Esophagus squamous epithelium (tissue), 5 donors: ENCODE measurements at places on chromosomes 12 and 14.
A peak's percentile ranks its signal among the peaks of the same experiment; 100 is the strongest.

DNA sequence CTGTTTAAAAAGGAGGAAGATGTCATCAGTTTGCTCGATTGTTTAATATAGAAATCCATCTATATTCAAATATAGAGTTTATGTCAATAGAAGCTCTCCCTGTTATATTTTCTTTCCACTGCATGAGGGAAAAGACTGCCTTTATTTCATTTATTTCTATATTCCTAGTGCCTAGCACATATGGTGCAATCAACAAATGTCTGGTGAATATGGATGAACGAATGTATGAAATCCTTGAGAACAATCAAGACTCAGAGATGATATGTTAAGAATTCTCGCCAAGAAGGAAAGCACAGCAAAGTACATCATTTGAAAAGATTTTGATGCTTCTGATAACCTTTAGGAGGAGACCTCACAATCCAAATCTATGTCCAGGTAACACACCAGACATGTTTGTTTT, 296.0 kb upstream of the LMO3 start:
- no peaks in the 10 kb centered on the region for H3K4me1 ChIP-seq
- DNase-seq, result no peak

- no peak overlapping the region for H3K4me3 ChIP-seq
- no peak overlapping the region for H3K27ac ChIP-seq
- no peaks in the 10 kb centered on the region for H3K36me3 ChIP-seq
Observed at GRCh38 chr14:76765461-76765931, 4.2 kb downstream of the VASH1 start.

DNA sequence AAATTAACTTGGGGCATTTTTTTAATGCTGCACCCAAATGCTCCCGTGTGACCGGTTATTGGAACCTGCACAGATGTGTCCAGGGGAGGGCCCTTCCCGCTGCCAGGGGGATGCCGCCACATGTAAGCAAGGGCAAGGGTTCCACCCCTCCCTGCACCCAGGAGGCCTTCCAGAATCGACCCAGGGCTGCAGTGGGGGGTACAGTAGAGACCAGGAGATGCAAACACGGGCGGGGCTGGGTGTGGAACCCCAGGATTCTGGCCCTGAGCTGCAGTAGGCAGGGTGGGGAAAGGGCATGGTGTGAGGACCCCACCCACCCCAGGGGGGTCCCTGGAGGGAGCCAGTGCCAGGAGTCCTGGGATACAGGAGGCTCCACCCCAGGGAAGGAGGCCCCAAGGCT, 54.1 kb downstream of the TNFAIP2 start:
- no peak overlapping the region for H3K4me3 ChIP-seq
- H3K36me3 ChIP-seq, result no peaks in the 10 kb centered on the region
- peak overlapping the region; percentile 76 for H3K27ac ChIP-seq
- no peak for DNase-seq
- H3K4me1 ChIP-seq, result no peaks in the 10 kb centered on the region

DNA sequence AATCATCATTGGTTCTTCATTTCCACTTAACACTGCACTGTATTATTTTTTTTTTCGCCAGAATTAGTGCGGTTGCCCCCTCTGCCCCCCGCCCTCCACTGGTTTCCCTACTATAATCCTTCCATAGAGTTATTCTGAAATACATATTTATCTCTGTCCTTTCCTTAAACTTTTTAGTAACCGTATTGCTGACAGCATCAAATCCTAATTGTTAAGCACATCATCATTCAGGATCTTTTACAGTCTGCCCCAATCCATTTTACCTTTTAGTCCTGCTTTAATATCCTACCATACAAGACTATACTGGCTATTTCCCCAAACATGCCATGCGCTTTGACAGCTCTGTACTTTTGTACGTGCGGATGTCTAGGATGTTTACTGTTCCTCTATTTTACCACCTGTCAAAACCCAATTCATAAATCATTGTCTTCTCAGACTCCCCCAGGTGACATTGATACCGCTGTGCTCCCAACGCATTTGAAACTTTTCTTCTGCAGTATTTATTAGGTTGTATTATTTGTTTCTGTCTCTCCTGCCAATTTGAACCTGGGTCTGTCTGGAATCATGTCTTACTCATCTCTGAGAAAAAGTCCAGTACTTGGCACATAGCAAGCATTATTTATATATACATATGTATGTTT, 1.0 kb downstream of the FGFR1OP2 start:
- peaks cover 17% of the 10 kb centered on the region for H3K4me1 ChIP-seq
- DNase-seq, result no peak
- H3K27me3 ChIP-seq, result no peaks in the 10 kb centered on the region
- H3K27ac ChIP-seq, result peak overlapping the region; percentile 96

DNA sequence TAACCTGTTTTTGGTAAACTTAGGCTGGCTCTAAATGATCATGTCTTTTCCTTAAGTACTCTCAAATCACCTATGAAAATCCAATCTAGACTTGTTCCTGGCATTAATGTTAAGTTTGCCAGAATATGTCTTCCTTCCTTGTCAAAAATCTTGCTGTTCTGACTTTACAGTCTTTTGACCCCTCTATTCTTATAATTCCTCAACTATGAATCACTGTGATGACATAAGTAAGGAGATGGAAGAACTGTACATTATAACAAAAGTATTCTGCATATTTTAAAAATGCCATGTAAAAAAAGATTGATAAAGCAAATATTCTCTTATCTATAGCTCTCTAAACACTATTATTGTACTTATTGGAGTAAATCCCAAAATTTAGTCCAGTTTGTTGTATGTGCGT, 51.4 kb upstream of the BAZ1A start:
- H3K27ac ChIP-seq, result no peak overlapping the region
- no peaks in the 10 kb centered on the region for H3K27me3 ChIP-seq
- no peak overlapping the region for H3K4me3 ChIP-seq
- peaks cover 10% of the 10 kb centered on the region for H3K4me1 ChIP-seq

- no peaks in the 10 kb centered on the region for H3K36me3 ChIP-seq
- H3K4me1 ChIP-seq, result no peaks in the 10 kb centered on the region
- H3K27ac ChIP-seq, result no peak overlapping the region
- H3K27me3 ChIP-seq, result no peaks in the 10 kb centered on the region
Observed at GRCh38 chr12:82426081-82426480, 67.8 kb downstream of the METTL25 start.

- no peaks in the 10 kb centered on the region for H3K27me3 ChIP-seq
- no peaks in the 10 kb centered on the region for H3K36me3 ChIP-seq
- no peak for DNase-seq
Observed at GRCh38 chr14:54309615-54310014, 87.2 kb upstream of the CDKN3 start.

GRCh38 chr14:68460541-68460940, 332.3 kb downstream of the ZFP36L1 start:
- peak overlapping the region; percentile 79 for H3K27ac ChIP-seq
- no peak overlapping the region for H3K4me3 ChIP-seq
- no peaks in the 10 kb centered on the region for H3K36me3 ChIP-seq
- no peaks in the 10 kb centered on the region for H3K27me3 ChIP-seq
- H3K4me1 ChIP-seq, result peaks cover 33% of the 10 kb centered on the region

GRCh38 chr14:76656592-76656991, 104.7 kb upstream of the VASH1 start:
- H3K27ac ChIP-seq, result no peak overlapping the region
- no peak for DNase-seq
- H3K4me1 ChIP-seq, result no peaks in the 10 kb centered on the region
- H3K4me3 ChIP-seq, result no peak overlapping the region
- H3K27me3 ChIP-seq, result no peaks in the 10 kb centered on the region

GRCh38 chr14:71478542-71478941, 453.7 kb upstream of the RGS6 start:
- no peaks in the 10 kb centered on the region for H3K27me3 ChIP-seq
- peaks cover 16% of the 10 kb centered on the region for H3K4me1 ChIP-seq
- no peak for DNase-seq
- H3K36me3 ChIP-seq, result no peaks in the 10 kb centered on the region
- H3K4me3 ChIP-seq, result no peak overlapping the region

GRCh38 chr14:85479306-85479705, 50.6 kb upstream of the FLRT2 start:
- no peak overlapping the region for H3K4me3 ChIP-seq
- no peaks in the 10 kb centered on the region for H3K36me3 ChIP-seq
- H3K4me1 ChIP-seq, result no peaks in the 10 kb centered on the region
- H3K27ac ChIP-seq, result no peak overlapping the region
- H3K27me3 ChIP-seq, result no peaks in the 10 kb centered on the region

GRCh38 chr12:42961395-42961794, 371.8 kb upstream of the PRICKLE1 start:
- H3K27ac ChIP-seq, result no peak overlapping the region
- no peak overlapping the region for H3K4me3 ChIP-seq
- no peaks in the 10 kb centered on the region for H3K27me3 ChIP-seq
- DNase-seq, result no peak

GRCh38 chr14:104106471-104106991, 21.0 kb downstream of the ASPG start:
- no peak for DNase-seq
- peak overlapping the region; percentile 93 for H3K27ac ChIP-seq
- no peaks in the 10 kb centered on the region for H3K36me3 ChIP-seq
- H3K27me3 ChIP-seq, result peaks cover 10% of the 10 kb centered on the region
- H3K4me3 ChIP-seq, result no peak overlapping the region

DNA sequence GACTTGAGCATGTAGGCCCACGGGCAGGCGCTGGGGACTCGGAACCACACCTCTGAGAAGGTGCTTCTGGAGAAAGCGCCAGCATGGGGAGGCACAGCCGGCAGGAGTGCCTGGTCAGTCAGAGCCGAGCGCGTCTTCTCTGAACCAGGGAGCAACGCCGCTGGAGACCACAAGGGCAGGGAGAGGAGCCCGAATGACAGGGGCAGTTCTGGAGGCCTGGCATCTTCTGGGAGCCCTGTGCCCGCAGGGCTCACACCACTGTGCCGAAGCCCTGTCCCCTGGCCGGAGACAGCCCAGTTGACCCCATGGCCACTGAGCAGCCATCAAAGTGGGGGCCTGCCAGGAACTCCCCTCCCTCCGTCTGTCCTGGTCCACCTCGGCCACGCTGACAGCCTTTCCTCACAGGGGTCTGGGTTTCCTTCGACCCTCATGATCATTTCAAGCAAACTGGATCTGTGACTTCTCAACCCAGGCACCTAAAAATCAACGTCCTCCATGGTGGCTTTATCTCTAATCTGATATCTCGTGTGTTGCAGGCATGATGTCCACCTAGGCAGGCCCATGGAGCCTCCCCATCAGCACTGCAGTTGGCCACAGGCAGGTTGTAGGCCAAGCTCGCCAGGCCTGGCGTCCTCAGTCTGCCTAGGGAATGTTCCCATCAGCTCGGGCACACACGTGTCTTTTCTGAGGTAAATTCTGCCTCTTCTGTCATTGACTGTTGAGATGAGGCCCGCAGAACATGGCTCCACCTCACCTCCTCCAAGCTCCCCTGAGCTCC, 299.3 kb upstream of the RTL1 start:
- DNase-seq, result no peak
- H3K27ac ChIP-seq, result no peak overlapping the region
- H3K27me3 ChIP-seq, result no peaks in the 10 kb centered on the region
- no peaks in the 10 kb centered on the region for H3K36me3 ChIP-seq
- no peaks in the 10 kb centered on the region for H3K4me1 ChIP-seq

GRCh38 chr12:6869049-6870021, 2.0 kb downstream of the TPI1 start:
- no peaks in the 10 kb centered on the region for H3K27me3 ChIP-seq
- H3K36me3 ChIP-seq, result peaks cover 19% of the 10 kb centered on the region
- no peak for DNase-seq
- H3K4me1 ChIP-seq, result peaks cover 72% of the 10 kb centered on the region
- peak overlapping the region; percentile 94 for H3K27ac ChIP-seq
- H3K4me3 ChIP-seq, result peak overlapping the region; percentile 100

GRCh38 chr14:33556382-33557121, 394.3 kb downstream of the EGLN3 start:
- H3K27ac ChIP-seq, result no peak overlapping the region
- H3K36me3 ChIP-seq, result no peaks in the 10 kb centered on the region
- no peaks in the 10 kb centered on the region for H3K27me3 ChIP-seq
- no peaks in the 10 kb centered on the region for H3K4me1 ChIP-seq
- H3K4me3 ChIP-seq, result no peak overlapping the region
- DNase-seq, result no peak

DNA sequence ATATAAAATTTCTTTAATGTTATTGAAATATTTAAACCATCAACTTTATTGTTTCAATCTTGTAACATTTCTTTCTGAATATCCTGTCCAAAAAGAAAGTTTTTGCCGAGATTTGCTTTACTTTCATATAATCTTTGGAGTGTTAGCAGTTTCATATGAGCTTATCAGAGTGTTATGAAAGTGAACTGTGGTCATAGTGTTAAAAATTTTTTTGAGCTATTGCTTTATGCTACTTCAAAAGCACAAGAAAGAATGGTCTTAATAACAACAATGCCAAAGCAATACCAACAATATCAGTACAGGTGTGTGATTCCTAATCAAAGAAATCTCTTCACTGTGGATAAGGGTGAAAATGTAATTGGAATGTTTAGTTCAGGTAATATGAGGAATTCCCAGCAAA, 1994.9 kb upstream of the FLRT2 start:
- H3K4me3 ChIP-seq, result no peak overlapping the region
- no peak for DNase-seq
- H3K27me3 ChIP-seq, result no peaks in the 10 kb centered on the region

- peak overlapping the region; percentile 19 for H3K27ac ChIP-seq
- peaks cover 57% of the 10 kb centered on the region for H3K4me1 ChIP-seq
Observed at GRCh38 chr14:23068789-23069412, 11.6 kb upstream of the CDH24 start.

DNA sequence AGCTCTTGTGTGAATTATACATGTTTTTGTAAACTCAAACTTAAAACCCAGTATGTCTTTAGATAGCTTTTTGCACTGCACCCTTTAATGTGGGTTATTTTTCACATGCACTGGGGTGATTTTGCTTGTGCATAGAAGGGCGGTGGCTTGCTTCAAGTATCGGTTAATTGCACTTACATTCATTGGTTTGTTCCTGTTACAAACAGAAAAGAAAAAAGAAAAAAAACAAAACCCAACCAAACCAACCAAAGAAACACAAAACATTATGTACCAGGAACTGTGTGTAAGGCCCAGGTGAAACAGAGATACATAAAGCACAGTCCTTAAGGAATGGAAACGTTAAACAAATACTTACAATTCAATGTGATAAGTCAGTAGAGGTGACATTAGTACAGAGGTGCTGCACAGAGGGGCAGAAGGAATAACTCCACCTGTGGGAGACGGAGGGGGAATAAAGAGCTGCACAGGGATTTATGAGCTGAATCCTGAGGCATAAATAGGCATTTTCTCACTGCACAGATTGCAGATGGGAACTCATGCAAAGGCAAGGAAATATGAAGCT, 151.4 kb downstream of the KTN1 start:
- H3K4me1 ChIP-seq, result no peaks in the 10 kb centered on the region
- H3K4me3 ChIP-seq, result no peak overlapping the region
- H3K36me3 ChIP-seq, result no peaks in the 10 kb centered on the region
- no peaks in the 10 kb centered on the region for H3K27me3 ChIP-seq
- DNase-seq, result no peak

GRCh38 chr12:112116232-112117060, 7.9 kb upstream of the NAA25 start:
- peaks cover 68% of the 10 kb centered on the region for H3K4me1 ChIP-seq
- peak overlapping the region; percentile 77 for H3K27ac ChIP-seq
- H3K4me3 ChIP-seq, result no peak overlapping the region
- no peaks in the 10 kb centered on the region for H3K27me3 ChIP-seq
- no peak for DNase-seq
